Left hindlimb (tissue), 1 donor: ENCODE measurements at places on chromosomes 12 and 14.
A peak's percentile ranks its signal among the peaks of the same experiment; 100 is the strongest.

DNA sequence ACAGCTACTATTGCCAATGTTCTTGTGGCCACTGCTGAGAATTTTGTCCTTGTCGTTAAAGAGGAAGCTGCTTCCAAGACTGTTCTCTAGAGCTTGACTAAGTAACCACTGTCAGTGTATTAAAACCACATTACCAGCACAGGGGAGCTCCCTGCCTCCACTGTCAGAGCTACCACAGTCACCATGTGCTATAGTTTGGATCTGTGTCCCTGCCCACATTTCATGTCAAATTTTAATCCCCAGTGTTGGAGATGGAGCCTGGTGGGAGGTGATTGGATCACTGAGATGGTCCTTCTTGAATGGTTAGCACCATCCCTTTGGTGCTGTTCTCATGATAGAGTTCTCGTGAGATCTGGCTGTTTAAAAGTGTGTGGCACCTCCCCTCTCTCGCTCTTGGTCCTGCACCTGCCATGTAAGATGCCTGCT, 23.2 kb upstream of the RAP1B start:
- no peak for DNase-seq

GRCh38 chr14:58673722-58674121, 36.0 kb downstream of the DACT1 start:
- no peak for DNase-seq

GRCh38 chr14:77102154-77102553, 4.1 kb downstream of the CIPC start:
- no peak for DNase-seq

- DNase-seq: no peak
Measured at GRCh38 chr12:43742106-43742505, 16.5 kb downstream of the PUS7L start.

DNA sequence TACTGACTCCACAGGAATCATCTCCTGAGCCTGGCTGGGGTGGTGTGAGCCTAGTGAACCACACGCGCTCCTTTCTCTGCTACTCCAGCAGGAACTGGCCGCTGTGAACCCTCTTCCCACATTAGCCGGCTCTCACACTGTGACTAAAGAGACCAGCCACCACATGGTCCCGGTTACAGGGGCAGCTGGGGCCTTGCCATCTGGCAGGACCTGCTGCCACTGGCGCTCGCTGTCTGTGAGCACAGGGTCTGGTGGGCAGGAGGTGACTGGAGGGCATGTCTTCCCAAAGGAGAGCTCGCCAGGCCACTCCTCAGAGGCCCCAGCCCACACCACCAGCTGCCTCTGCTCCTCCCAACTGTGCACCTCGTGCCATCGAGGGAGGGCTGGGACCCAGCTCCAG, 99.3 kb downstream of the SINHCAF start:
- peak; percentile 55 for DNase-seq

DNA sequence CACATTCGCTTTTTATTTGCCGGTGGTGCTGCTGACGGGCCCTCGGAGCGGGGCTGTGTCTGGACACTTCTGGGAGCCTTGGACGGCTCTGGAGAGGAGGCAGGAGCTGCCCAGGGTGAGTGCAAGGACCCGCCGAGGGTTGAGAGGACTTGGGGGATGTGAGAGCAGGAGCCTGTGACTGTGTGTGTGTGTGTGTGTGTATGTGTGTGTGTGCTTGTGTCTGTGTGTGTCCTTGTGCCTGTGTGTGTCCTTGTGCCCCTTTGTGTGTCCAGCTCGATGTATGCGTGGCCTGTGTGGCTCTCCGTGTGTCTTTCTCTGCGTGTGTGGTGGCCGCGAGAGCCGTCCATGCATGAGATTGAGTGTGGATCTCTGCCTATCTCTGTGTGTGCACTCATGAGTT, 179.6 kb upstream of the MYL2 start:
- DNase-seq: no peak

- DNase-seq: no peak
Measured at GRCh38 chr12:46387670-46388069, 15.1 kb upstream of the SLC38A2 start.

DNA sequence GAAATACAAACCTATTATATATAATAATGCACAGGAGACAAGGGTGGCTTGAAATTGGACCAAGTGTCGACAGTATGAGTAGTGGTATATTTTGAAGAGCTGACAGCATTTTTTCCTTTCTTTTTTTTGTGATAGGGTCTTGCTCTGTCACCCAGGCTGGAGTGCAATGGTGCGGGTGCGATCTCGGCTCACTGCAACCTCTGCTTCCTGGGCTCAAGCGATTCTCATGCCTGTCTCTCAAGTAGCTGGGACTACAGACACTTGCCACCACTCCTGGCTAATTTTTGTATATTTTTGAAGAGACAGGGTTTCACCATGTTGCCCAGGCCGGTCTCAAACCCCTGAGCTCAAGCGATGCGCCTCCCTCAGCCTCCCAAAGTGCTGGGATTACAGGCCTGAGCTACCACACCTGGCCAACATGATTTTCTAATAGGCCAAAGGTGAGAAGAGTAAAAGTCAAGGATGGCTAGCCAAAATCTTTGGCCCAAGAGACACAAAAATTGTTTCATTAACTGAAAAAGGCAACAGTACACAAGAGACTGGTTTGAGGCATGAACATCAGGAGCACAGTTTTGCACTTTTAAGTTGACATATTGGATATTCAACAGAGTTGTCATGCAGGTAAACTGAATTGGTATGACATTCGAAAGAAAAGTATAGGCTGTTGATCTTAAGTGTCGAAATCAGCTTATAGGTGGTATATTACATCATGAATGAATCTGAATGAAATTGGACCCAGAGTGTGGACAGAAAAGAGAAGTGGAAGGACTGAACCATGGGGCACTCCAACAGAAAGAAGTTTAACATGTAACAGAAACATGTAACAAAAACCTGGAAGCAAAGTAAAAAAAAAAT, 12.5 kb downstream of the HNRNPC start:
- DNase-seq: no peak

GRCh38 chr12:111780166-111780565, 13.4 kb downstream of the ALDH2 start:
- DNase-seq: no peak

GRCh38 chr12:105773471-105773870, 365.3 kb downstream of the NUAK1 start:
- DNase-seq: no peak

DNA sequence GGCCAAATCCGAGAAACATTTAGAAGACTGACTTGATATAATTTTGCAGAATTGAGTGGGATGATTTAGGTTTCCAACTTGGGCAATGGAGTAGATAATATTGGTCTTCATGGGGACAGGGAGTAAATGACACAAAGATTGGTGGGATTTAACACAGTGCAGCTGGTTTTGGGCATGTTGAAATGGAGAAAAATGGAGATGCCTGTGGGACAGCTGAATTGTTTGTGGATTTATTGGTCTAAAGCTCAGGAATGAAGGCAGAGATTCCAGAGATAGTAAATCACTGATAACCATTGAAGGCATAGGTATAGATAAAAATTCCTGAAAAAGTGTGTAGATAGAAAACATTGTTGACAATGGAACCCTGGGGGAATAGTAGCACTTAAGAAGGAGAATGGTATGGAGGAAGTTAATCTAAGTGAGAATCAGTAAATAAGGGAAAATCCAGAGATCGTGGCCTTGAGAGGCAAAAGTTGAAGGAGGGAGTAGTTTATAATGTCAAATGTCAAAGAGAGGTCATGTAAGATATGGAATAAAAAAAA, 120.9 kb upstream of the ATP2B1 start:
- no peak for DNase-seq

- no peak for DNase-seq
Measured at GRCh38 chr12:82426081-82426480, 67.8 kb downstream of the METTL25 start.

GRCh38 chr14:38211255-38211735, 3.6 kb downstream of the SSTR1 start:
- no peak for DNase-seq

- no peak for DNase-seq
Measured at GRCh38 chr12:24198936-24199671, 249.6 kb upstream of the SOX5 start.
